AG04450 (cell line): ENCODE measurements at places on chromosomes 2 and 18.

DNA sequence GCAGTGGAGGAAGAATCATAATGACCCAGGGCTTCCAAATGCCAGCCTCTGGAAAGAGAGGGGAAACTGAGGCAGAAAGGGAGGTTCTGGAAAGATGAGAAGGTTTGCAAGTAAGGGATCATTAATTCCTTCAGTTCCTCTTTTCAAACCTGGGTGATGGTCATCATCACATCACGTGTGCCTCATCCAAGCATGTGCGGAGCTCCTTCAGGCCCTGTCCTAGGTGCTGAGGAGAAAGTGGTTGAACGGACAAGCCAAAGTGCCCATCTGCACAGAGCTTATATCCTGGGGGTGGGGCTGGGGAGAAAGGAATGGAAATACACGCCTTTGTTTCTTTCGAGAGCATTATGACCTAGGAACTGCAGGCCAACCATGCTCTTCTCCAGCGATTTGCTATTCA, 60.2 kb upstream of the AFF3 start:
- no peak for DNase-seq

GRCh38 chr2:150212722-150213171, 274.7 kb downstream of the RND3 start:
- peak; percentile 44 for DNase-seq

GRCh38 chr2:203061346-203061745, 46.7 kb downstream of the NBEAL1 start:
- peak; percentile 34 for DNase-seq

- no peak for DNase-seq
These were observed 56.8 kb upstream of the RASGRP3 start for GRCh38 chr2:33419581-33420200.

DNA sequence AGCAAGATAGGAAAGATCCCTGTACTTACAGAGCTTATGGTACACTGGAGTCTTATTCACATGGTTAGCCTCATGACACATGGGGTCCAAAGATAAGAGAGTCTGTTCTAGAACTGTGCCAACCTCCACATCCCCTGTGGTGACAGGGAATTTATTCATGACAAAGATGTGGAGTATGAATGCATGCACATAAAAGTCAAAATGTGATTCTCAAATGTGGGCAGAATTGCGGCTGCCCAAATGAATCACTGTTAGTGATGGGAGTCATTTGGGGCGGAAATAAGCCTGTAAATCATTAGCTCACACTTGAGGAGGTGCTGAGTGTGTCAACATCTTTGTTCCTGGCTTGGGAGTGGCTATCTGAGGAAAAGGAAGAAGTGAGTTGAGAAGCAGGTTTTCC, 560.6 kb downstream of the SLC4A3 start:
- no peak for DNase-seq

DNA sequence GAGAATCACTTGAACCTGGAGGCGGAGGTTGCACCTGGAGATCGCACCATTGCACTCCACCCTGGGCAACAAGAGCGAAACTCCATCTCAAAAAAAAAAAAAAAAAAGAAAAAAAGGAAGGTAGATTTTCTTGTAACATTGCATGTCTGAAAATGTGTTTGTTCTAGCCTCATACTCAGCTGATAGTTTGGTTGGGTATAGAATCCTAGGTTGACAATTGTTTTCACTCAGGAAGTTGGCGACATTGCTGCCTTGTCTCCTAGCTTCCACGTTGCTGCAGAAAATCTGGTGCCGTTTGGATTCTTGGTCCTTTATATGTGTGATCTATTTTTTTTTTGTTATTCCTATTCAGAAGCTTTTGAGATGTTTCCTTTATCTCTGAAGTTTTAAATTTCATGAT, 4.7 kb downstream of the ING5 start:
- no peak for DNase-seq

DNA sequence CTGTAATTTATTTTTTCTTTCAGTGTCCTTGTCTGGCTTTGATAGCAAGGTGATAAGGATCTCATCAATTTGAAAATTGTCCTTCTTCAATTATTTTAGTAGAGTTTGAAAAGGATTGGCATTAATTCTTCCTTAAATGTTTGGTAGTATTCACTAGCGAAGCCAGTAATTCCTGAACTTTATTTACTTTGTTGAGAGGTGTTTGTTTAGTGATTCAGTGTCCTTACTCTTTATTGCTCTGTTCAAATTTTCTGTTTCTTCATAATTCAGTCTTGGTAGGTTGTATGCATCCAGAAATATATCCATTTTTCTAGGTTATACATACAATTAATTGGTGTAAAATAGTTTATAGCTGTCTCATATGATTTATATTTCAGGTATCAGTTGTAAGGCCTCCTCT, 676.7 kb upstream of the POU3F3 start:
- no peak for DNase-seq

- DNase-seq, result no peak
These were observed 465 bp upstream of the PLEKHA3 start for GRCh38 chr2:178479758-178480226.

DNA sequence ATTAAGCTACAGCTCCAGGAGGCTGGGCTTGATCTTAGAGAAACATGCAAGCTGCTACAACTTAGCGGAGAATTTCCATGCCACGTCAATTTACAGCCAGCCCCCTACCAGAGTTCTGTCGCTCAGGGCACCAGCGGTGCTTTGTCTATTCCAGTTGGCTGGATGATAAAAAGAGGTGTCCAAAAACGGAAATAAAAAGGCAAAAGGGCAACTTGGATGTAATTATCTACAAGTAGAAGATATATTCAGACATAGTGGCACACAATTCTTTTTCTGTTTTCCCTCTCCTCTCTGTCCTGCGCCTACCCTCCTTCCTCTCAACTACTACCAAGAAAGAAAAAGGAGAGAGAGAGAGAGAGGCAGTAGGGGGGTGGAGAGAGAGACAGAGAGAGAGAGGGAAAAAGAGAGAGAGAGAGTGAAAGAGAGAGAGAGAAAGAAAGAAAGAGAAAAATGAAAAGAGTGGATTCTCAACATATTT, 363 bp upstream of the RFTN2 start:
- peak; percentile 16 for DNase-seq

DNA sequence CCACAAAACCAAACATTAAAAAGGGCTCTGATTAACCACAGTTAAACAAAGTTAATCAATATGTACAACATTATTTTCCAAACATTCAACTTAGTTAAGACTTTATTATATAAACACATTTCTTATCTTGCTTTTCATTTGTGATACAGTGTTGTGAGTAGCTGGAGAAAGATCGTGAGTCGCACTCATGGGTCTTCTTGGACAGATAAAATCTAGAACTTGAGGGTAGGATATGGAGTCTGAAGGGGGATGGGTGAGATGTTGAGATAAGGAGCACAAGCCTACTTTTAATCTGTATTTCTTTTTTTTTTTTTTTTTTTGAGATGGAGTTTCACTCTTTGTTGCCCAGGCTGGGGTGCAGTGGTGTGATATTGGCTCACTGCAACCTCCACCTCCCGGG, 22.6 kb upstream of the TMEM214 start:
- no peak for DNase-seq

DNA sequence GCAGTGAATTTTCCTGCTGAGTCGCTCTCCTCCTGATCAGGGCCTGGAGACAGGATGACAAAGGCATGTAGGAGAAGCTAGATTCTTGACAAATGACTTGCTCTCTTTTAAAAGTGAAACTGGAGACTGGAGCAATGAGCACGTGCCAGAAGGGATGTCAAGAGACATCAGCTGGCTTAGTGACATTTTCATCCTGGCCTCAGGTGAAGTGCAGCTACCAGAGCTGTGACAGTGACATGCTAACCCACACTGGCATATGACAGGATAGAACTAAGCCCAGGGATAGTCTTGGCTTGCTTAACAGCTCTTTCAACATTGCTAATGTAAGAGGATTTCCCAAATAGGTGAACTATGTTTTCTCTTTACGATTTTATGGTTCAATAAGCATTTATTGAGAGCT, 757.5 kb upstream of the DDX18 start:
- no peak for DNase-seq

GRCh38 chr18:62880673-62881364, 165.5 kb downstream of the PHLPP1 start:
- no peak for DNase-seq
